ENCODE measurements at places on chromosomes 12 and 14. TPM values are rescaled to one million over a fixed set of nuclear protein-coding genes. Genes with fewer than 3 reads are reported as not detected.
A peak's percentile ranks its signal among the peaks of the same experiment; 100 is the strongest.

GRCh38 chr12:93407054-93407962 is 29.6 kb downstream of the NUDT4 start:
- no peak for DNase-seq

- DNase-seq, result no peak
These were observed 615.4 kb downstream of the C12orf50 start for GRCh38 chr12:87413784-87414183.

- DNase-seq, result no peak
These were observed 288.2 kb upstream of the TMPO start for GRCh38 chr12:98227162-98227561.

GRCh38 chr12:9872162-9872561 is 3.0 kb upstream of the CLEC2B start:
- no peak for DNase-seq

DNA sequence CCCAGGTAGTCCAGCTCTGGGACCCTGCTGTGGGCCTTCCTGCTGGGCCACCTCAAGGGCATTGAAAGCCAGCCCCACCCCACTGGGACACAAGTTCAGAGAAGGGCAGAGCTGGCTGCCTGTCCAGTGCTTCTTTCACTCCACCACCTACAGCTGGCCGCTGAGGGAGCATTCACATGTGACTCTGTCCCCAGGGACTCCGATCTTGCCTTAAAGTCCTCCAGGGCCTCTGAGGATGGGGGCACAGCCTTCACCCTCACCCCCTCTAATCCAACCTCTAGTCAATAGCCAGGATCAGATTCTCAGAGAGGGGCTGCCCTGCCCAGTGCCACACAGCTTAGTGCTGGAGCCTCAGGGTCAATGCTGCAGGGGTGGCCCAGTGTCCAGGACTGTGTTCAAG is 5.0 kb upstream of the CYP46A1 start:
- no peak for DNase-seq

DNA sequence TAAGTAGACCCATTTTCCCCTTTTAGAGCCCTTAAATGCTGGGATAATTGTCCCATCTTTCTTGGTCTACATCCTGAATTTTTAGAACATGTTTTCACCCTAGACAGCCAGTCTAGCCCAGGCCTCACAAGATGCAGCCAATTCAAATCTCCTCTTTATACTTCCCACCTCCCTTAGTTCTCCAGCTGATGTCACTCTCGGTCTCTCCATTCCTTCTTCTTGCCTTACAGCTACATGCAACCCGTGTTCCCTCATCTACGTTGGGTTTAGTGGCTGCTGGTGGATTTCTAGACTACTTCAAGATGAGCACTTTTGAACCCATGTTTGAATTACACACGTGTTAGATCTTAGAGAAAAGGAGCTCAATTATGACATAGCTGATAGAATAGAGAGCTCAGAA is 132.0 kb downstream of the PPM1H start:
- DNase-seq, result no peak

DNA sequence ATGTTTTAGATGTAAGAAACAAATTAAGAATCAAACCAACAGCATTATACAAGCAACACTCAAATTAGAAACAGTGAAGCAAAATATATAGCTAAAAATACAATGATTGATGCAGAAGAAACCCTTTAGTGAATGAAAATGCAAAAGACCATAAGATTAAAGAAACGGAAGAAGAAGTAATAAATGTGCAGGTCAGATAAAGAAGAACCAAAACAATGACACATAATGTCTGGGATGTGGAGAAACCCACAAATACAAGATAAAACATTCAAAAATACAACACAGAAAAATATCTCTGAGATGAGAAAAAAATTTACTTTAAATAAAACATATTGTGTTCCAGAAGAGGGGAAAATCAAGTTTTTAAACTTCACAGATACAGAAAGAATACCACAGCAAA is 73.4 kb upstream of the AVPR1A start:
- DNase-seq, result no peak

- DNase-seq, result no peak
These were observed 17.6 kb downstream of the KERA start for GRCh38 chr12:91040096-91040755.

- peak; percentile 86 for DNase-seq
These were observed 12.5 kb downstream of the EGLN3 start for GRCh38 chr14:33938131-33938949.

- DNase-seq, result no peak
These were observed 572 bp downstream of the EFS start for GRCh38 chr14:23364164-23365035.

GRCh38 chr12:79624378-79624777 is 66.4 kb downstream of the PAWR start:
- no peak for DNase-seq

- DNase-seq, result no peak
These were observed 80.2 kb downstream of the ITPK1 start for GRCh38 chr14:93035585-93035916.

GRCh38 chr14:96390965-96391292 is 999 bp upstream of the AK7 start:
- DNase-seq, result no peak

DNA sequence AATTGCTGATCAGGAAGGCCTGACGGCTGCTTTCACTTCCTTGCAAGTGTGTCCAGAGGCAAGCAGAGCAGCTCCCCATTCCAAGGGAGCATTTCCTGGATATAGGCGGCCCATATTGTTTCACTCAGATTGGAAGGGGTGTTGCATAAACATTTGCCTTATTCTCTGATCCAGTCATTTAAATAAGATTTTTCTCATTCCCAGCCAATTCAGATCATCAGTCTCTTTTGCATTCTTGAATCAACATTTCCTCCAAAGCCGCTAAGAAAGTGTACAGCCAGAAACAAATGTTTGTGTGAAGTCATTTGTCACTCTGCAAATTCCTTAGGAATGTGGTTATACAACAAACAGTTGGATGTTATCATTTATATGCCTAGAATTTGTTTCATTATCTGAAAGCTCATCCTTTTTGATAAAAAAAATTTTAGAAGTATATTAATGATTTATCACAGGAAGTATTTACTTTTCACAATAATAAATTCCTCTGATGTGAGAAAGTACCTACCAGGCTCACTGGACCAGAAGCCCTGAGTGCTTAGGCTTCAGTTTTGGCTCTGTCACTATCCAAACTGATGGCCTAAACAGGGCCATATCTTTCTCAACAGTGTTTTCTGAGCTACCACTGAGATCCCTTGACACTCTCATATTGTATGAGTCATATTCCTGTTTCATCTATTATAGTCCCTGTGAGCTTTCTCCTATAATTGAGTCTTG is 379.6 kb downstream of the CCDC91 start:
- DNase-seq, result no peak

DNA sequence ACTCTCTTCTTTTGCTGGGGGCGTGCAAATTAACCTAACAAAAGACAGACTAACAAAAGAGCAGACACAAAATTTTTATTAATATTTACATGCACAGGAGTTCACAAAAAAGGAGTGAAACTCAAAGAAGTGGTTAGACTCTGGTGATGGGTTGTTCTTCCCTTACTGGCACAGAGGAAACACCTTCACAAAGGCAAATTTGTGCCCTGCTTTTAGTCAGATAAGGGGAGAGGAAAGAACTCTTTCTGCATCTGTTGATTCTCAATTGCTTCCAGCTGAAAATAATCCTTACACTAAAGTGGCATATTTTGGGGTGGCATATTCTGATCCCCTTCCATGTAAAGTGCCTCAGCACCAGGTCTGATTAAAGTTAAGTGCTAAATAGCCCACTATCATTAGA is 190.2 kb upstream of the AMIGO2 start:
- no peak for DNase-seq

GRCh38 chr12:56520506-56520905 is 1.1 kb upstream of the RBMS2 start:
- DNase-seq, result no peak

GRCh38 chr12:93419388-93420034 is 22.2 kb downstream of the UBE2N start:
- no peak for DNase-seq

- no peak for DNase-seq
These were observed 30.6 kb upstream of the ULK1 start for GRCh38 chr12:131863711-131864396.

DNA sequence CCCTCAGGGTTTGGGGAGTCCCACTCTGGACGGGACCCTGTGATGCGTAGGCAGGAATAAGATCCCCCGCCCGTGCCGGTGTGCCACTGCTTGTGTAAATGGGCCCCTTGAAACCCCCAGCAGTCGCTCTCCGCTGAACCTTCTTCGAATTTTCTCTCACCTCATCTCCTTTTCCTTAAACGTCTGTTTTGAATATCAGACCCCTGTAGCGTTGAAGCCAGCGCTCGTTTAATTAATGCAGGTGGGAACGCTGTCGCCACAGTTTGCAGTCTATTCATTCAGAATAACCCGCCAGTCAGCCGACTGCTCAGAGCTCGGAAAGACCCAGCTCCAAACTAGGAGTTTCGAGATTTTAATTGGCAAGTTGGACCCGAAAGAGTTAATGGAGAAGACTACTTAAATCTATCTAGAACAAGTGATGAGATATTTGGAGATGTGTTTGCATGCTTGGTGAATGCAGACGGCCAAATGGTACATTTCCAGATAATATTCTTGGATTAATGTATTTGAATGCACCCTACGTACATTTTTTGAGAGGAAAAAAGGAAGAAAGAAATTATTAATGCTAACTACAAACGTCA is 739 bp upstream of the PPP2R5E start:
- no peak for DNase-seq

DNA sequence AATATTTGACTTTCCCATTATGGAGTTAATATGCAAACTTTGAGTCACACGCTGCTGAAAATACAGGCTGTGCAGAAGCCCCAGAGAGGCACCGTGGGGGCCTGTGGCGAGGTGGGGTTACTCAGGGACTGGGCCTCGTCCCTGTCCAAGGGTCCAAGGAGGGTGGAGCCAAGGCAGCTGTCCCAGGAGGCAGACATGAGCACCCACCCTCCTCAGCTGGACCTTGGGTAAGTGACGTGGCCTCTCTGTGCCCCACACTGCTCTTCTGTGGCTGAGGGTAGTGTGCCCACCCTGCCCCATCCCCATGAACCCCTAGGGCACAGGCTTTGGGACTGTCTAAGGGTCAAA is 39.4 kb downstream of the FAM222A start:
- no peak for DNase-seq

WBP11 gene
- 53.7 TPM for total RNA-seq

LGALS3 gene
- total RNA-seq, result 1,705 TPM

ITGB7 gene
- total RNA-seq, result 7.3 TPM

TMEM121 gene
- 1.0 TPM for total RNA-seq

C12orf54 gene
- total RNA-seq, result not detected

IL23A gene
- total RNA-seq, result 0.55 TPM

ADCY4 gene
- 23.5 TPM for total RNA-seq

ABHD4 gene
- total RNA-seq, result 19.3 TPM

KRT74 gene
- not detected for total RNA-seq

PAPLN gene
- total RNA-seq, result 22.5 TPM

All from mucosa of descending colon (tissue), 3 donors.